ENCODE measurements at places on chromosomes 4 and X. TPM values are rescaled to one million over a fixed set of nuclear protein-coding genes. Genes with fewer than 3 reads are reported as not detected.
A peak's percentile ranks its signal among the peaks of the same experiment; 100 is the strongest.

DNA sequence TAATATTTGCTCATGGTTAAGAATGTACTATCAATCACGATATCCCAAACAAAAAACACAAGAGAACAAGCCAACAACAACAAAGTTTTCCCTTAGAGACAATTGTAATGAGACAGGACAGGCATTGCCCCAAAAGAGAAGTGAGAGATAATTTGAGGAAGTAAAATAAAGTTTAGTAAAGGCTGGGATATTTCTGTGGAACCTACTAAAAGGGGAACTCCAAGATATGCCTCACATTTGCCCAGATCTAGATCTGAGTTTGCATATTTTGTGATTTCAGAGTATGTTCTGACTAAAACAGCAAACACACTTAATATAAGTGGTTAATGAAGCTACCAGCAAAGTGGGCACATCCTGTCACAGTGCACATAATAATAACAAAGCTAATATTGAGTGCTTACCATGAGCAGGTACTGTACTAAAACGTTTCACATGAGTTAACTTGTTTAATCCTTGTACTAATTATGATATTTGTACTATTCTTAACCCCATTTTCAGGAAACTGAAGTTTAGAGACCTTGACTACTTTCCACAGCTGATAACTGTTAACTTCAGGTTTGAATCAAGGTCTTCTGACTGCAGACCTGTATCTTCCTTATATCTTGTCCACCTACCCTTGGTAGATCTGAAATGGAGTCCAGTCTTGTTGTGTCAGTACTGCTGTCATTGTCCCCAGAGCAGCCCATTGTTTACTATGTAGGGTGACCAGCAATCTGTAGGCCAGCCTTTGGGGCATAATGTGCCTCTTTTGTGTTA lies 26.0 kb upstream of the BMP2K start:
- DNase-seq, result peak; percentile 85

DNA sequence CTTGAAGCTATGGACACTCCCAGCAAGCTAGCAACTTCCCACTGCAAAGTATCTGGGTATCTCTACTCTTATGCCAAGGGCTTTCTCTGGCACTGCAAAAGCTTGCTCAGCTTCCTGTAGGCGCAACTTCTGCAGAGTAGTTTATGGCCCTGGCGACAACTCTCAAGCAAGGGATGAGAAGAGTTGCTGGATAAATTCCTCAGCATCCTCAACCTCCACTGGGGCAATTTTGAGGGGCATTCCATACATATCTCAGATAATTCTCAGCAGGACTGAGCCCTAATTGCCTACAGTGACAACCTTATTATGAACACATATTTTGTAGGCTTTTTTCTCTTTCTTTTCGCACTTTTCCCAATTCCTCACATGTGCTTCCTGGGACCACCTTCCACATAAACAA lies 31.2 kb upstream of the TAB3 start:
- DNase-seq, result no peak

DNA sequence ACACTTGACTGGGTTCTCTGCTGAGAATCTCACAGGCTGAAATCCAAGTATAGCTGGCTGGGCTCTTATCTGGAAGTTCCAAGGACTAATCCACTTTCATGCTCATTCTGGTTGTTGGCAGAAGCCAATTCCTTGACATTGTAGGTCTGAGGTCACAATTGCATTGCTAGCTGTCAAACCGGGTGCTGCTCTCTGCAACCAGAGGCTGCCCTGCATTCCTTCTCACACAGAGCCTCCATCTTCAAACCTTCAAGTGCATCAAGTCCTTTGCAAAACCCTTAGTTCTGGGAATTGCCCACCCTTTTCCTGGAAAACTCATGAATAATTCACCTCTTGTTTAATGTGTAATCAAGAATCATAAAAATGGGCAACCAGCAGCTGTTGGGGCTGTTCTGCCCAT lies 404.2 kb downstream of the KCNIP4 start:
- DNase-seq, result no peak

- no peak for DNase-seq
Measured at GRCh38 chr4:79764120-79764519, 308.9 kb downstream of the ANTXR2 start.

The TMLHE gene
- 26.9 TPM for total RNA-seq

The ARR3 gene
- not detected for total RNA-seq

The BMP15 gene
- total RNA-seq, result not detected
